ENCODE measurements at places on chromosomes 2 and 18.

- no peak for DNase-seq
Observed at GRCh38 chr2:226063704-226064440, 664.4 kb downstream of the NYAP2 start.

DNA sequence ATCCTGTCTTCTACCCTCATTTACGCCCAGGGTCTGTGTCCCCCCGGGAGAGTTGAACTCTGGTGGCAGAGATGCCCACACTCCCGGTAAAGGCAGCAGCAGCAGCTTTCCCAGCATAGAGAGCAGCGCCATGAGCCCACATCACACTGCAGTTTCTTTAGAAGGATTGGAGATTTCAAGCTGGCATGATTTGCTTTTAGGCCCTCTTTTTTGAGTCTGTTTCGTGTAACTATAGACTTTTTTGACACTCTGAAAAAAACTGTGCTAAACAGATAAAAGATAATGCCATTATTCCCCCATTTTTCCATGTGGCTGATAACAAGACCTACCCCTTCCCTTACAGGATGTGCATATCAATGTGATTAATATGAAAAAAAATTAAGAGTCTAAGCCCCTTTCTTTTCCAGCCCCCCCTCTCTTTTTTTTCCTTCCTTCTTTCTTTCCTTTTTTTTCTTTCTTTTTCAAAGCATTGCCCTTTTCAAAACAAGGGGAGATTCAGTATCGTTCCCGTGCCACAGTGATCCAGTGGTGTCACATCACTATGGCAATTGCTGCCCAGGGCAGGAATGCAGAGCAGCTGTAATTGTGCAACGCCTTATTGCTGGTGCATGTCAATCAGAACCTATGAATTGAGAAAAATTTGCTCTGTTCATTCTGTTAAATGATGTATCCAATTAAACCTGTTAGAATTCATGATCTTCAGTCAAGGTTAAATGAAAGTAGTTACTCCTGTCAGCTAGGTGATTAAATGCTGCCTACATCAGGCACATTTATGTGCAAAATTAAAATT, 104.5 kb downstream of the CDCA7 start:
- no peak for DNase-seq

DNA sequence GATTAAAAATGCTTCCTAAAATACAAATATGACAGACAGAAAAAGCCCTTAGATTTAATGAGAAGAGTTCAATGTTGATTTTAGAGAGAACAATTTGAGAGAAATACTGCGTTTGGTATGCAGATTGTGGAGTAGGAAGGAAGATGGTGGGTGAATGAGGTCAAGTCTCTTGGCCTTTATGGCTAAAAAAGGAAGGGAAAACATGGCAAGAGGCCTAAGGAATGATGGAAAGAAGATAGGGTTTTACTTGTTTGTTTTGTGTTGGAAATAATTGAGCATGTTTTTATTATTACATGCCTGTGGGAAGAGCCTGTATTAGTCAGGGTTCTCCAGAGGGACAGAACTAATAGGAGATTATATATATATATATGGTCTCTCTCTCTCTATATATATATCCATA, 318.1 kb downstream of the TRIB2 start:
- DNase-seq, result no peak

GRCh38 chr2:97995026-97995733, 568 bp downstream of the TMEM131 start:
- DNase-seq, result peak; percentile 84

GRCh38 chr2:406231-406630, 118.3 kb upstream of the ALKAL2 start:
- no peak for DNase-seq

- DNase-seq, result no peak
Observed at GRCh38 chr2:187964746-187965145, 326.9 kb upstream of the GULP1 start.

DNA sequence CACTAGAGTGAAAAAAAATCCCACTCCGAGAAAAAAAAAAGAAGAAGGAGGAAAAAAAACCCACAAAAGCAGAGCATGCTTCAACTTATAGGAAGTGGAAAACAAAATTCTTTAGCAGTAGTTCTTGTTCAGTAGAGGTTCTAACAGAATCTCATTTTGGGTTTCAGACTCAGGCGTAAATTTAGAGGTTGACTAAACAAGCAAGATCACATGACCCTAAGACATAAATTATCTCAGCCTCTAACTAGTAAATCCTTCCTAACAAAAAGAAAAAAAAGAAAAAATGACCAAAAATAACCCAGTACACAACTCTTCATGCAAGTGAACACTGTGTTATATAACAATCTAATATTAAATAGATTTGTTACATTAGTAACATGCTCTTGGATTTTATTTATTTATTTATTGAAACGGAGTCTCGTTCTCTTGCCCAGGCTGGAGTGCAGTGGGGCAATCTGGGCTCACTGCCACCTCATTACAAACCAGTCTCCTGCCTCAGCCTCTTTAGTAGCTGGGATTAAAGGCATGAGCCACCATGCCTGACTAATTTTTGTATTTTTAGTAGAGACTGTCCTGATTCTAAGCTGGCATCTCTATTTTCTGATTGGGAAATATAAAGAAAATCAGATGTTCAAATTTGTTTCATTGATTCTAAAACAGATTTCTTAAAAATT, 35.4 kb downstream of the PPP4R3B start:
- no peak for DNase-seq

GRCh38 chr2:18976168-18976961, 382.1 kb downstream of the OSR1 start:
- peak; percentile 80 for DNase-seq

GRCh38 chr2:190159453-190159852, 96.9 kb upstream of the MSTN start:
- no peak for DNase-seq

- DNase-seq, result peak; percentile 63
Observed at GRCh38 chr18:79643054-79643984, 36.3 kb upstream of the CTDP1 start.

- DNase-seq, result peak; percentile 30
Observed at GRCh38 chr18:24016643-24017042, 2.1 kb downstream of the TTC39C start.

- peak; percentile 39 for DNase-seq
Observed at GRCh38 chr2:7031547-7032245, 114.5 kb downstream of the RNF144A start.

DNA sequence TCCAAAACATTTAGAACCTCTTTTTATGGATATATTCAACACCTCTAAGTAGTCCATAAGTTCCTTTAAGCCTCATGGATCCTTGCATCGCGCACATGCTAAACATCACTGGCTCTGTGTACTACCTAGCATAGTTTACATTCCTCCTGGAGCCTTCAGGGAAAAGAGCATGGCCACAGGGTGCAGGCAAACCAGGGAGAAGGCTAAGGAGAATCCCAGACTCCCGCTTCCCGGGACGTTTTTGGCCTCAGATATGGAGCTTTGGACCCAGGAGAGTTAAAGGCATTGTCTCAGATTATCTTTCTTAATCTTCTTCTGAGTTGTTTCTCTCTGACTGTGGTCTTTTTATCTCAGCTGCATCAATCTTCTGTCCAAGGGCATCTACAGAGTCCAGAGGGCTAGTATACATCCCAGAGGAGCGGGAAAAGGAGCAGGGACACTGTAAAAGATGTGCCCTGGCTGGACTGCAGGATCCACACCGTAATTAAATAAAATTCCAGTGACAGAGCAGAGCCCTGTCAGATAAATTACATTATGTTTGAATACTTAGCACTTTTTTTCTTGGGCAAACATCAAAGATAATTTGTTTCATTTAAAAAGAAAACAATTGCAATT, 36.9 kb downstream of the RIT2 start:
- DNase-seq, result no peak

DNA sequence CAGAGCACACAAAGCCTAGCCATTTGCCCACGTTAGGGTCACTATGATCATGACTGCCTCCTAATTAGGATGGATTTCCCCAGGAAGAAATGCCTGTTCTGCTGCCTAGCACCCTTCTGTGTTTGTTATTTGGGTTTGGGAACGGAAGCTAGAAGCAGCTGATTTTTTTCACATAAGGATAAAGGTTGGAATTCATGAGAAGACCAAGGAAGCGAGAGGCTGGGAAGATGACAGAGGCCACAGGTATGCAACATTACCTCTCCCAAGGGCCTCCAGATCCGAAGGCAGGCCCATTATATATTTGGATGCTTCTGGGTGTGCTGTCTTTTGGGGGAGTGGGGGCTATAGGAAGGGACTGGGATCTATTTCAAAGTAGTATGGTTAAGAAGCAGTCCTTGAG, 204.7 kb downstream of the FBXO15 start:
- DNase-seq, result no peak

DNA sequence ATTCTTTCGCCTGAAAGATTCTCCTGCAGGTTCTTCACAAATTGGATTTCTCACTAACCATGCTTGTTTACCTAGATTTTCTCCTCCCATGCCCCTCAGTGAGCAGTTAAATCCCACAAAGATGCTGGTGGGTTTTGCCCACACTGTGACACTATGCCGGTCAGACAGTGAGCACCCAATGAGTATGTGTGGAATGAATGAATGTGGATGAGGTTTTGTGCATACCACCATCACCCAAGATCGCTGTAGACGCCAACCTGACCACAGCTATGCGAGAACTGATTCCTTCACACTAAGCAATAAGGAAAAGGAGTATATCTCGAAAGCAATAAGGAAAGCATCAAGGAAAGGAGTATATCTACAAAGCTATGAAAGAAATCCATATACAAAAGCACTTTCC, 116.7 kb downstream of the PID1 start:
- no peak for DNase-seq
